ENCODE measurements at places on chromosomes 7 and 10. TPM values are rescaled to one million over a fixed set of nuclear protein-coding genes. Genes with fewer than 3 reads are reported as not detected.

SKIDA1 gene
- total RNA-seq: 2.3 TPM

SH2D4B gene
- not detected for total RNA-seq

RET gene
- total RNA-seq: 9.8 TPM

C7orf33 gene
- not detected for total RNA-seq

GJC3 gene
- total RNA-seq: 0.56 TPM

ACHE gene
- 3.7 TPM for total RNA-seq

- DNase-seq: no peak
These were observed 26.4 kb downstream of the RPS24 start for GRCh38 chr10:78059906-78060702.

DNA sequence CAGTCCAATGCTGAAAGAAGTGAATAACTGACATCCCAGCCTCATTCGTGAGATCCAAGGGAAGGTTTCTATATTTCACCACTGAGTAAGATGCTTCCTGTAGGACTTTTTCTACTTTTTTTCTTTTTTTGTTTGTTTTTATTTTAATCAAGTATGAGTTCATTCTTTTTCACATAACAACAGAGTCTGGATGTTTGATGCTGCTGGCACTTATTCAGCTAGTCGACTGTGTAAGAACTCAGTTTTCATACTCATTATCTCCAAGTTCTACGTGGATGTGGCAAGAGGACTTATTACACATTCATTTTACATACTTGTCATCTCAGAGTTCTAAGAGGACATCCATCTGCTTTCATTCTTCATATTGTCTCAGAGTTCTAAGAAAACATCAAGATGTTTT, 86.9 kb downstream of the CPXM2 start:
- no peak for DNase-seq

DNA sequence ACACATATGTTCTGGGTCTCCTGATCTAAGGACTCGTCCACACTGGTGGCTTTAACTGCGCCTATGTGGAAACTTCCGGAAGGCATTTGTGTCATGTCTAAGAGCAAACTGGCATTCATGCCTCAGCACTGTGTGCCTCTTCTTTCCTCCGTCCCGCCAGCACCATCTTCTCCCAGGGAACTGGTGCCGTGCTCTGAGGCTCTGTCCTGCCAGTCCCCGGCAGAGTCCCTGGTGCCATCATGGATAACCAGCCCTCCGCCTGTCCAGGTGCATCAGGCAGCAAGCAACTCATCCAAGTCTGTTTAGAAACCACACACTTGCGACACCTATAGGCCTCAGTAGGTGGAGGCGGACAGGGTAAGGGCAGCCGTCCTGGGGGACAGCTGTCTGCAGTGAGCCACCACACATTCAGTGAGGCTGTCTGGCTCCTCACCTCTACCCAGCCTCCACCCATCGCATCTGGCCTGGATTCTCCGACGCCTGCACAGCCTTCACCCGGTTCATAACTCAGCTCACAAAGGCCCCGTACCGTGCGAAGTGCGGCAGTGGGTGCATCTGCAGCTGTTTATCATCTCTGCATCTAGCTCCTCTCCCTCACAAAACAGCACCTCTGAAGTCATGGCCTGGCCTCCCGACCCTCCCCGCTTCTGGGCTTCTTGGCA, 162.7 kb downstream of the DIP2C start:
- peak; percentile 58 for DNase-seq

GRCh38 chr10:84820120-84820519, 491.7 kb downstream of the CCSER2 start:
- no peak for DNase-seq

- DNase-seq: no peak
These were observed 312.0 kb upstream of the GLI3 start for GRCh38 chr7:42548816-42549611.

DNA sequence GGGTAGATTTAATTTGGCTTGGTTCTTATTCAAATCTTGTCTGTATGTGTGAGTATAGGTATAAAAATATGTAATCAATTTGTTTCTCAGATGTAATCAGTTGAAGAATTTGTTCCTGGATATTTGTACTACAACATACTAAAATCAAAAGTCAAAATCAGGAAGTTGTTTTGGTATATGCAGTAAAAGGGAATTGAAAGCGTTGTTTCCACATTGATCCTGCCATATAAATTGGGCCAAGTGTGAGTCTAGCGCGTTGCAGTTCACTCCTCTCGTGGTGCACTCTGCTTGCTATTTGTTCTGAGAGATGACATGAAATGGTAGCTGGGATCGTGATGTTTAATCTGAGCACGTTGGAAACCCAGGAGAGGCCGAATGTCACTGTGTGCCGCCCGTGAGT, 55.9 kb downstream of the SHH start:
- DNase-seq: no peak

DNA sequence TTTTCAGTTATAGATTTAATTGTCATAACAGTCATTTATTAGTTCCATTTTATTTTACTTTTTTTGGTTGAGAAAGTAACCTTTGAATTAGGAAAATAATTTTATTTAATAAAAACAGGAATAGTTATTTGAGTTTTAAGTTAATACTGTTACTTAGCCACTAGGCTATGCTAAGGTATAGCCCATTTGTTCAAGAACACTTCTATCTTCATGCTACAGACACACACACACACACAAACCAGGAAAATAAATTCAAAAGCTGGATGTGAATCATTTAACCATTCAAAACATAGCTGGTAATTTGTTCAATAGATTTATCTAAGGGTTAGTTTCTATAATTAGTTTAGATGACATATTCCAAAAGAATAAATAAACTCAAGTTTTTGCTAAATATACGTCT, 148.4 kb downstream of the RNF133 start:
- DNase-seq: peak; percentile 23

DNA sequence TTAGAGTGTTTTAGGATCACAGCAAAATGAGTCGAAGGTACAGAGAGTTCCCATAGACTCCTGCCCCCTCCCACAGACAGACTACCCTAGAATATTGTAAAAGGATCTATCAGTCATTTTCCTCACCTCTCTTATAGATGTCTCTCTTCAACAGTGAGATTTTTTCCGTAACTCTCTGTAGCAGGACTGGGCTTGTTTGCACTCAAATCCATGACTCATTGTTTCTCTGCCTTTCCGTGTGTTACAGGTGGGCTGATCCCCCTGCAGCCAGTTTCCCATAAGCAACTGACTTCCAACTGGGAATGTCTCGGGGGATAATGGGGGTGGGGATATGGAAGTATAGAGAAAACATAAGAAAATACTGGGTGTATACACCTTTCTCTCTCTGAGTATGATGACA, 921.0 kb downstream of the GATA3 start:
- peak; percentile 11 for DNase-seq

DNA sequence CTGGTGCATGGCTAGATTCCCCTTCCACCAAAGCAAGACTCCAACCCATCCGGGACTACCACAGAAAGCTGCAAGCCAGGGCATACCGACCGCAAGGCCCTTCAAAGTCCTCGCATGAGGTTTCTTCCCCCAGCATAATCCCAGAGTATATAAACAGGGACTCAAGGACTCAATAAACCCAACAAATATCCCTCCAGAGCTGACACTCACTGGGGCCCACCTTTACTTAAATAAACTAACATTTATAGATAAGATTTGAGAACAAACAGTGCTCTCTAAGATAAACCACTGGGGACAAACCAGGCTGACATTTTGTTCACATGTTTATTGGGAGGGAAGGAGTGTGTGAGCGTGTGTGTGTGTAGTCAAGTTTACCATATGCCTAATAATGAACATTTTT, 138.2 kb downstream of the ADAM12 start:
- no peak for DNase-seq

DNA sequence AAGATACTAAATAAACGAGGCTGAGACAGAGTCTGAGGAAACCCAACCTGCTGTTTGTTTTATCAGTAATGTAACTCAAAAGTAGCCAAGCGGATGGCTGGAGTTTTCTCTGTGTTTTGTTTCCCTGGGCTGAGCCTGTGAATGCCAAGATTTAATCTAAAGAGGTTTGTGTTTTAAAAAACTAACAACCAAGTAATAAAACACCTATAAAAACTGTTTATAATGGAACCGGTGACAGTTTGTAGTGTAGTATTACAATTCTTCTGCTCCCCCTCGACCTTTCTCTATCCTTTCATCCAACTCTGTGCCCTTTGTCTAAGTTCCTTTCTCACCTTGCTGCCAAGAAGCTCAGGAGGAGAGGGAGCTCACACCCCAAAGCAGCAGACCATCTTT, 2.6 kb upstream of the KAT6B start:
- DNase-seq: no peak

DNA sequence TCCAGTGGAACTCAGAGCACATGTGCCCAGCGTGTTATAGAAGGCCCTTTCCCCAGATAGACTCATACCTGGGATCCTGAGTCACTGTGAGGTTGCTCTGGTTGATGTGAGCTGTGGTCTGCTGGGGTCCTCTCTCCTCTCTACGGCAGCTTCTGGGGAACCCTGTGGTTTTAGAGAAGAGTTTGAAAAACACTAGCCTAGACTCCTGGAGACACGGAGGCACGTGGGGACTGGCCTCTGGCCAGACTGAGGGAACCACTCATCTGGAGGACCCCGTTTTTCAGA, 10.3 kb downstream of the ZNF775 start:
- no peak for DNase-seq

DNA sequence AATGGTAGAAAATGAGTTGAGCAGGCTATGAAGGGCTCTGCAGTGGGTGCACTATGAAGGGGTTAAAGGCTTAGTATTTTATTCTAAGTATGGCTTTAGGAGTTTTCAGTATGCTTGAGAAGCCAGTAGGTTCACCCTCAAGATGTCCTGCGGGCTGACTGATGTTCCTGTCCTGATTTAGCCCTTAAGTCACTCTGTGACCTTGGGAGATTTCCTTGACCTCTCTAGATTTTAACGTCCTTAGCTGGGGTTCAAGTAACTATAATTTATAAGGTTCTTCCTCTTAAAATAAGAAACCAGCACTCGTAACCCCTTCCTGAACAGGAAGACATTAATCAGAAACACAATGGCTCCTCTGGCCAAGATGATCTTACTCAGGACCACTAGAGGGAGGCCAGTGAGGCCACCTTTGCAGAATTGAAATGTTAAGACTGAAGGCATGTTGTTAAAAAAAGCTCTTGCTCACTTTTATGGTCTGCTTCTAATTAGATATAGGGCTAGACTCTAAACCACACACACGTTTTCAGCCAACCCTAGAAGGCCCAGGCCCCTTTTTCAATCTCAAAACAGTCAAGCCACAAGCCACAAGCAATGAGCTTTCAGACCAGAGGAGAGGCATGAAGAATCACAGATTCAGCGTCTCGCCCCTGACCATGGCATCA, 41.9 kb downstream of the CDK1 start:
- peak; percentile 54 for DNase-seq

GRCh38 chr7:70972693-70973092, 159.3 kb upstream of the GALNT17 start:
- no peak for DNase-seq

DNA sequence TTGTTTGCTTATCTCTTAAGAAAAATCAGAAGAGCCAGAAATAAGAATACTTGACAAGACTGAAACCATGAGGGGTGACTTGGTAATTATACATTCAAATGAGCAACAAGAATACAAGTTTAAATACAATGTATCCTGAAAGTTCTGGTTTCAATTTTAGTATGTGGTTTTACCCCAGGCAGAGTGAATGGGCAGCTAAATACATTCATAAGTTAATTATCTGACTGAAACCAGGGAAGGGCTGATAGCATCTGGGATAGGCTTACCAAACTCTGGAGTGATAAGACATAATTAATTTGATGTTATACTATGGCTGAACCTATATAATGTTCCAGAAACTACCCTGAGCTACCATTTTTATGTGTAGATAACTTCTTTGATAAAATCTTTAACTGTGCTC, 252.2 kb upstream of the PLXNA4 start:
- no peak for DNase-seq

GRCh38 chr10:72764151-72764550, 72.2 kb downstream of the MCU start:
- DNase-seq: no peak

- DNase-seq: no peak
These were observed 27.3 kb upstream of the SFRP5 start for GRCh38 chr10:97798958-97799610.

GRCh38 chr10:24887855-24888231, 64.6 kb downstream of the PRTFDC1 start:
- no peak for DNase-seq

DNA sequence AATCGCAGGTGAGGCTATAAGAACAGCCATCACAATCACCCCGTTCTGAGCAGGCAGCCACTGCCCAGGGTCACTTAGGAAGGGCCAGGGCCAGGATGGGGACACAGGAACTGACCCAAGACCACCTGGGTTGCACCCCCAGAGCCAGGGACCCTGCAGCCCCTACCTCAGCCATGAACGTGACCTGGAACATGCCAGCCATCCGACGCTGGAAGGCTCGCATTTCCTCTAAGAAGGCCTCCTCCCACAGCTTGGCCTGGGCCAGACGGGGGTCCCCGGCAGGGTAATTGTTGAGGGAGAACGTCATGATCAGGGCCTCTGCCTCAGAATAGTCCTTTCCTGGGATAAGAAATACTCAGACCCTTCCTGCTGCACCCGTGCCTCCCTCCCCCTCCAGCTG, 5.0 kb downstream of the NPC1L1 start:
- DNase-seq: no peak

DNA sequence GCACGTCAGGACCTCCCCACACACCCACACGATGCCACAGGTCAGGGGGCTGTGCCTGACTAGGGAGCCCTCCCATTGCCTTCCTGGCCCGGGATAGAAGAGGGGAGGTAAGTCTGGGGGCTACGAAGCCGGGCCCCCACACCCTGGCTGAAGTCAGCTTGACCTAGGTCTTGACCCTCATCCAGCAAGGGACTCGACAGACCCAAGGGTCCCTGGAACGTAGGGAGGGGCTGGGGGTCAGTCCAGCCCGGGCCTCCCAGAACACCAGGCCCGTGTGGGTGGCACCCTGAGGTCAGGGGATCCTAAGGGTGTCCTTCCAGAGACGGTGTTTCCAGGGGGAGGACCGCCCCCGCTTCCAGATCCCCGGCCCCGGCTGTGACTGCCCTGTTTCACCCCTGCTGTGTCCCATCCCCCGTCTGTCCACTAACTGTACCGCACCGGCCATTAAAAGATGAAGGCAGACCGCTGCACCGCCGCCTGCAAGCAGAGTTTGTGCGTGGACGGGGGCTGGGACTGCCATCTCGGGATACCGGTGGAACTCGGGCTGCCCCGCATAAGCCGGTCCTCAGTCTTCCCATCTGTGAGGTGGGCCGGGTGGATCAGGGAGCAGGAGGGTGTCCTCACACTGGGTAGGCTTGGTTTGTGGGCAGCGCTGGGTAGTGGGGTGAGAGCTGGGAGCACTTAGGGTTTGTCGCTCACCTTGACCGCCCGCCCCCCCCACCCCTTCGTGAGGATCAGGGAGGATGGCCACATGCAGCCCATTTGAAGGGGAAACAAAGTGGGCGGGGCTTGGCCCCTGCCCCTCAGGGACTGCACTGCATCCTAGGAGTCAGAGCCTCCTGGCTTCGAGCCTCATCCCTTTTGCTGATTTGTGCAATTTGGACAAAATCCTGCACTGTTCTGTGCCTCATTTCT, 21.1 kb downstream of the SLC29A4 start:
- DNase-seq: no peak

DNA sequence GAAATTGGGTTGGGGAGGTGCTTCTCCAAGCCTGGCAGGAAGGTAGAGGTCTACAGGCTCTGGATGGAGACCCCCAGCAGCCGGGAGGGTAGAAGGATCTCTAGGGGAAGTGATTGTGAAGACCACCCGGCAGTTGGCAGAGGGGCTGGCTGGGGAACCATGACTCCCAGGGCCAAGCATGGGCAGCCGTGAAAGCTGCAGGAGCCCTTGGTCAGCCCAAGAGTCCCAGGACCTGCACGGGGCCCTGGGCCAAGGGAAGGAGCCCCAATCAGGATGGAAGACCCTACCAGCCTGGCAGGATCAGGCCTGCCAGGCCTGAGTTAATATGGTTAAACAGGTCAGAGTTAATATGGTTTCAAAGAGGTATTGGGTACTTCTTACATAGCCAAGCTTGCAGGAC, 126.3 kb upstream of the NANOS1 start:
- no peak for DNase-seq

GRCh38 chr10:95906677-95907455, 909 bp upstream of the CC2D2B start:
- peak; percentile 75 for DNase-seq

Measured in GM23338 (cell line).